ENCODE measurements at places on chromosomes 3 and 15.

DNA sequence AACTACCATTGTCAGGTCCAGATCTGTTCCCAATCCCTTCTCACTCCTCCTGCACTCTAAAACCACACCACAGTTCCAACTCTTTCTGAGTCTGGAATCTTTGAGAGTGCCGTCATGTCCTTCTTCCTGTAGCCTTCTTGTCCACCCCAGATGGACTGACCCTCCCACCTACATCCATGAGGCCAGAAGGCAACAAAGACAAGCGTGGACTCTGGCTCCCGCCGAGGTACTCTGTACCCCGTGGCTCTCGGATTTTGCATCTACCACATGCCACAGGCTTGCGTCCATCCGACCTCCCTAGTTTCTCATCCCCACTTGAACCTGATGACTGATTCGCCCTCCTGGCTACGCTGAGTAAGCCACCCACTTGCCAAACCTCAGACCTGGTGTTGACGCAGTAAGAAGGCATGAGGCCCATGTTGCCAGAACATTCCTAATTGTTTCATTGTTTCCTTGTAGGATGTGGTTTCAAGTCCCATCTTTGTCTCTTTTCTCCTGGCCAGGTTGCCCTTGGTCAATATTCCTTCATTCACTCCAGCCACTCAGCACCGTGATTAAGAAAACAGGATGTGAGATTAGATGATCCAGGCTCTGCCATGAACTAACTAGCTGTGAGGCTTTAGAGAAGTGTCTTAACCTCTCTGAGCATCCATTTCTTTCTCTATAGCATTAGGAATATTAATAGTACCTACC is 1.1 kb upstream of the ZBTB38 start:
- DNase-seq = no peak

- DNase-seq = no peak
Measured at GRCh38 chr15:81351651-81352050, 22.4 kb downstream of the TMC3 start.

GRCh38 chr3:66195347-66195783 is 25.4 kb upstream of the SLC25A26 start:
- DNase-seq = no peak

DNA sequence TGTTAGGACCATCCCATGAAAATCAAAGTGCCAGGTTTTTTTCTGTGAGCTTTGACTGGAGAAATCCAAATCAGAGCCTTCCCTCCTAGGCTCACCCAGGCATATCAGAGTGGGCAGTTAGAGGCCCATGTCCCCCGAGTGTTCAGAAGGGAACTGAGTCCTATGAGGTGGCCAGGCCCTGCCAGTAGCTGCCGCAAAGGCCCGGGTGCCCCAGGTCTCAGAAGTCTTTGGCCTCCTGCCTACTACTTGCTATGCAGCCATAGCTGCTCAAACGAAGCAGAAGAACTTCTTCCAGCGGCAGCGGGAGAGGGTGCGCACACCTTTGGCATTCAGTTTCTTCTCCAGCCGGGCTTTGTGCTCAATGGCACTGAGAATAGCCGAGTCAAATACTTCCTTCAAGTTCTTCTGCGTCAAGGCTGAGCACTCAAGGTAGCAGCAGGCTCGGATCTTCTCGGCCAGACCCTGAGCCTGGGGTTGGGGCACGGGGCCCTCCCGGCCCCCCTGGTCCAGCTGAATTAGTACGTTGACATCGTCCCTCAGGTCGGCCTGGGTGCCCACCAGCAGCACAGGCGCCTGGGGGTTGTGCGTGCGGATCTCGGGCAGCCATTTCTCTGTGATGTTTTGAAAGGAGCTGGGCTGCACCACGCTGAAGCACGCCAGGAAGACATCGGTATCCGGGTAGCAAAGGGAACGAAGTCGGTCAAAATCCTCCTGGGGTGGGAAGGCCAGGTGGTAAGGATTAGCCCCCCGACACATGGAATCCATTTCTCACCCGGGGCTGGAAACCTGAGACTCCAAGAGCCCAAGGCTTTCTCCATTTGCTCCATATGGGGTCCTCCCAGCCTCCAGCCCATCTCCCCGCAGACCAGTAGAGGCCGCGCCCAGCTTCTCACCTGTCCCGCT is 992 bp downstream of the RHOV start:
- no peak for DNase-seq

- DNase-seq = peak; percentile 50
Measured at GRCh38 chr3:50345586-50346234, at the start of gene ZMYND10. ZMYND10 (minus strand) TSS chr3:50345732; CDS start chr3:50345579, 153 bp downstream.

GRCh38 chr3:187382609-187383151 is 14.5 kb downstream of the RTP4 start:
- no peak for DNase-seq

- no peak for DNase-seq
Measured at GRCh38 chr3:122578069-122578740, 755 bp downstream of the PARP15 start.

GRCh38 chr3:154182975-154183374 is 61.8 kb downstream of the ARHGEF26 start:
- DNase-seq = no peak

DNA sequence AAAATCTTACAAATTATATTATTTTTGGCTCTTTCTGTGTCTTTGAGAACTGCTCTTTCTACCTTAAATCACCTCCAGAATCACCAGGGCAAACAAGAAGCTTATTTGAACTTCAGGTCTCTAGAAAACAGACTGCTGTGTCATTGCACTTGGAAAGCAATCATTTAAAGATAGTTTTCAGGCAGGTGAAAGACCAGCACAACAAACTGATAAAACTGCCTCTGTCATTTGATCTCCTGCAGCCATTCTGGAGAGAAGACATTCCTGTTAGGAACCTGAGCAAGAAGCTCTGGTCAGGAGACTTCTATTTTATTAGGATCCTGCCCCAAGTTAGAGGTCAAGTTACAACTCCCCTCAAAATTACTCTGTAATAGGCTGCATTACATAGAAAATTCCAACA is 50.7 kb upstream of the AP4E1 start:
- no peak for DNase-seq

GRCh38 chr15:29142129-29142747 is 127.4 kb downstream of the NSMCE3 start:
- DNase-seq = no peak

DNA sequence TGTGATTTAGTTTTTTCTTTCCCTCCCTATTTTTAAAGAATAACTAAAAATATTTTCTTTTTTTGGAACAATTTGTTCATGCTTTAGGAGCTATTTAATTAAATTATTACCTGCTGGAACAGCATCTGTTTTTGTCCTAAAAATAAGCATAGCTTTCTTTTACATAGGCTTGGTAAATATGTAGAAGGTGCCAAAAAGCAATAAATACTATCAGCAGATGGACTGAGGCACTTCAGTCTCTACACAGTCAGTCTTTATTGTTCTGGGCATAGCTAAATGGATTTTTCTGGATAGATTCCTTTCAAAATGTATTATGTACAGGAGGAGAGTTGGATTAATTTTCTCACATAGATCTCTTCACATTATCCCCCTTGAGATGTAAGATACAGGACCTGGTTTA is 223.5 kb downstream of the NAALADL2 start:
- no peak for DNase-seq

All from NAMALWA (cell line).